ENCODE measurements at places on chromosomes 11 and 22. TPM values are rescaled to one million over a fixed set of nuclear protein-coding genes. Genes with fewer than 3 reads are reported as not detected.
A peak's percentile ranks its signal among the peaks of the same experiment; 100 is the strongest.

- H3K27me3 ChIP-seq = no peaks in the 10 kb centered on the region
- no peaks in the 10 kb centered on the region for H3K36me3 ChIP-seq
- no peak overlapping the region for H3K4me3 ChIP-seq
- no peak for DNase-seq
Observed at GRCh38 chr11:108137212-108137611, 15.8 kb downstream of the ACAT1 start.

- peaks cover 2% of the 10 kb centered on the region for H3K36me3 ChIP-seq
- H3K4me1 ChIP-seq = peaks cover 12% of the 10 kb centered on the region
- H3K4me3 ChIP-seq = peak overlapping the region; percentile 64
- DNase-seq = no peak
- peak overlapping the region; percentile 74 for H3K27ac ChIP-seq
Observed at GRCh38 chr22:22164541-22165272, 79.9 kb upstream of the VPREB1 start.

GRCh38 chr11:119157063-119157462 is 8.2 kb downstream of the ABCG4 start:
- H3K4me1 ChIP-seq = no peaks in the 10 kb centered on the region
- no peaks in the 10 kb centered on the region for H3K36me3 ChIP-seq
- peaks cover 1% of the 10 kb centered on the region for H3K27me3 ChIP-seq
- no peak overlapping the region for H3K4me3 ChIP-seq
- no peak for DNase-seq
- no peak overlapping the region for H3K27ac ChIP-seq

DNA sequence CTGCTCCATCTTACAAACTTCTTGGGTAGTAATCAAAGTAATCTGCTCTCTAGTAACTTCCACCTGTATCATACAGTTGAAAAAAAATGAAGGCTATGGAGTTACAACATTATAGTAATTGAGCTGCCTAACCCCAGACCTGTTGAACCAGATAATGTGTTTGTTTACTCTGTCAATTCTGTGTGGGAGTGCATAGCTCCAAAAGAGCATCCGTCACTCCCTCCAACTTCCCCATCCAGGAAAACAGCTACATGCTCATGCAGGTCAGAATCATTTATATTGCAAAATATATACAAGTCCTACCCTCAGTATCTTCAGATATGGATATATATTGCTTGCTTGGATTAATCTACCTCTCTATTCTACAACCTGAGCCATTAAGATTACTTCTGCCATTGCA is 244.0 kb upstream of the ANO5 start:
- H3K4me1 ChIP-seq = no peaks in the 10 kb centered on the region
- H3K27me3 ChIP-seq = peaks cover 3% of the 10 kb centered on the region
- no peak overlapping the region for H3K27ac ChIP-seq

- no peaks in the 10 kb centered on the region for H3K4me1 ChIP-seq
- peaks cover 5% of the 10 kb centered on the region for H3K27me3 ChIP-seq
- H3K4me3 ChIP-seq = no peak overlapping the region
Observed at GRCh38 chr11:113504071-113504470, 28.9 kb upstream of the DRD2 start.

GRCh38 chr22:37491559-37492427 is 5.6 kb upstream of the MFNG start:
- no peaks in the 10 kb centered on the region for H3K36me3 ChIP-seq
- H3K27me3 ChIP-seq = peaks cover 14% of the 10 kb centered on the region
- DNase-seq = no peak

GRCh38 chr11:848380-848931 is 5.8 kb downstream of the TSPAN4 start:
- no peak overlapping the region for H3K27ac ChIP-seq
- peak; percentile 74 for DNase-seq
- peaks cover 3% of the 10 kb centered on the region for H3K27me3 ChIP-seq
- H3K36me3 ChIP-seq = no peaks in the 10 kb centered on the region
- peaks cover 6% of the 10 kb centered on the region for H3K4me1 ChIP-seq
- H3K4me3 ChIP-seq = no peak overlapping the region

DNA sequence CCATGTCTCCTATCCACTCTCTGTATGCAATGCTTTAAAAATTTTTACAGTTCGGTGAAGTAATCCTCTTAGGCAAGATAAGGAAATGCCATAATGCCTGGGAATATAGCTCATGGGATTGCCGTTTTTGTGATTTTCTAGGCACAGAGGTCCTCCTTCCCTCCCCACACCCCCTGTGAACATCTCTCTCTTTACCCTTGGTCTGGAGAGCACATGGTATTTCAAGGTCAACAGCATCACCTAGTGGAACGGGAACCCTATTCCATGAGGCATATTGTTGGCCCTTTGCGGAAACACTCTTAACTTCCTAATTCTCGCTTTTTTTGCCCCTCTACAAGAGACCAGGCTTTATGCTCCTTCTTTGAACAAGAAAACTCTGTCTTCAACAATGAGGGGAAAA is 8.8 kb downstream of the NXPE4 start:
- no peak overlapping the region for H3K4me3 ChIP-seq
- no peak overlapping the region for H3K27ac ChIP-seq
- DNase-seq = no peak
- peaks cover 2% of the 10 kb centered on the region for H3K27me3 ChIP-seq
- no peaks in the 10 kb centered on the region for H3K4me1 ChIP-seq

HDAC10 gene
- total RNA-seq = 88.2 TPM

TTLL8 gene
- not detected for total RNA-seq

All from glutamatergic neuron (in vitro differentiated cells).